Colonic mucosa (tissue), 4 donors: ENCODE measurements at places on chromosomes 5 and 9.

- no peak for DNase-seq
These were observed 15.0 kb downstream of the DCANP1 start for GRCh38 chr5:135432113-135432512.

- no peak for DNase-seq
These were observed 45.6 kb downstream of the AOPEP start for GRCh38 chr9:94772144-94772543.

DNA sequence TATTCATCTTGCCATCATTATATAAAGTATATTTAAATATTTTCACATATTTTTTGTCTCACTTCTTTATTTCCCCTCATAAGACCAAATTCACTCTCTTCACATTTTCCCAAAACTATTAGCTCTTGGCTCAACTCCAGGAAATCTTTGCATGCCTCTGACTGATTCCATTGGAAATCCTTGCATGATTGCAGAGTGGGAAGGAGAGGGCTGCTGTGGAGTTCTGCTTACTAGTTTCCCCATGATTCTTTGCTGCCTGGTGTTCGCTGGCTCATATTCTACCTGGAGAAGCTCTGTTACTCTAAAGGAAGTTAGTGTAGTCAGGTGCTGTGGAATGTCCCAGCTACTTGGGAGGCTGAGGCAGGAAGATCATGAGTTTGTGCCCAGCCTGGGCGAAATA, 41.9 kb downstream of the LIX1 start:
- DNase-seq: no peak

- DNase-seq: no peak
These were observed 33.6 kb downstream of the CSNK1A1 start for GRCh38 chr5:149517461-149518122.

DNA sequence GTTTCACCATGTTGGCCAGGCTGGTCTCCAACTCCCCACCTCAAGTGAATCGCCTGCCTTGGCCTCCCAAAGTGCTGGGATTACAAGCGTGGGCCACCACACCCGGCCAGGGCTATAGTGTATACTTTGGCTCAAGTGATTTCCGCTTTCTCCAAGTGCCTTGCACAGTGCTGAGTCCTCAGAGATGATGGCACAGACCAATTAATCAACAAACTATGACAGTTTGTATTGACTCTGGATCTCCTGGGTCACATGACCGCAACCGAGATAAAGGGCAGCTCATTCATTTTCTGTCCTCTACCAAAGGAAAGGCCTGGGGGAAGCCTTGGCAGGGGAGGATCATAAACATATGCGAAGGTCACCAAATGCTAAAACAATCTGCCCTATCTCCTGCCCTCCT, 11.4 kb upstream of the LARP1 start:
- DNase-seq: no peak

GRCh38 chr9:135902655-135903357, 4.5 kb downstream of the CAMSAP1 start:
- DNase-seq: no peak

DNA sequence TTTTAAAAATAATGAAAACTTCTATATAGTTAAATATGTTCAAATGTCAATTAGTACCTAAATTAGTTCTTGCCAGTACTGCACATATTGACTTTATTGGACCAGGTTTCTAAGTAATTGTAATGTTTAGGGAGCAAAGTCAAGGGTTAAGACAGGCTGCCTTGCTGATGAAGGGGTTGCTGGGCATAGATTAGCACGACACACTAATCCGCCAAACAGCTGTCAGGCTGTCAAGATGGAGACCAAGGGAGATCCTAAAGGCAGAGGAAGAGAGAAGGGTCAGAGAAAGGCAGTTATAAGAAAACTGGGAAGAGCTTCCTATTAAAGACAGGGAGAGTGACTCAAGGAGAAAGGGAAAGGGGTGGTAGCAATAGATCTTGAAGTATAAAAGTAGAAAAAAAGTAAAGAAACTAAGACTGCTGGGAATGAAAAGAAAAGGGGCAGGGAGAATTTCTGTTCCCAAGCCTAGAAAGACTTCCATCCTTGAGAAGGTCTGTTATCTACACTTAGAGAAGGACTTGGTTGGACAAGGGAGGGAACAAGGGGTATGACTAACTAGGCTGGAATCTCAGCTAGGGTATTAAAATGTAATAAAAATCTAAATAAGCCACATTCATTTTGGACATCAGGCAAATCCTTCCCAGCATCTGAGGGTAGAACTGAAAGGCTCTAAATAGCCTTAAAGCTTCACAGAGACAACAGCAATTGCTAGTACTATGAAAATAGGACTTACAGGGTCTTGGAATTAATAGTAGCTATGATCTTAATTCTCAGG, 188.7 kb downstream of the FBXL17 start:
- DNase-seq: no peak

DNA sequence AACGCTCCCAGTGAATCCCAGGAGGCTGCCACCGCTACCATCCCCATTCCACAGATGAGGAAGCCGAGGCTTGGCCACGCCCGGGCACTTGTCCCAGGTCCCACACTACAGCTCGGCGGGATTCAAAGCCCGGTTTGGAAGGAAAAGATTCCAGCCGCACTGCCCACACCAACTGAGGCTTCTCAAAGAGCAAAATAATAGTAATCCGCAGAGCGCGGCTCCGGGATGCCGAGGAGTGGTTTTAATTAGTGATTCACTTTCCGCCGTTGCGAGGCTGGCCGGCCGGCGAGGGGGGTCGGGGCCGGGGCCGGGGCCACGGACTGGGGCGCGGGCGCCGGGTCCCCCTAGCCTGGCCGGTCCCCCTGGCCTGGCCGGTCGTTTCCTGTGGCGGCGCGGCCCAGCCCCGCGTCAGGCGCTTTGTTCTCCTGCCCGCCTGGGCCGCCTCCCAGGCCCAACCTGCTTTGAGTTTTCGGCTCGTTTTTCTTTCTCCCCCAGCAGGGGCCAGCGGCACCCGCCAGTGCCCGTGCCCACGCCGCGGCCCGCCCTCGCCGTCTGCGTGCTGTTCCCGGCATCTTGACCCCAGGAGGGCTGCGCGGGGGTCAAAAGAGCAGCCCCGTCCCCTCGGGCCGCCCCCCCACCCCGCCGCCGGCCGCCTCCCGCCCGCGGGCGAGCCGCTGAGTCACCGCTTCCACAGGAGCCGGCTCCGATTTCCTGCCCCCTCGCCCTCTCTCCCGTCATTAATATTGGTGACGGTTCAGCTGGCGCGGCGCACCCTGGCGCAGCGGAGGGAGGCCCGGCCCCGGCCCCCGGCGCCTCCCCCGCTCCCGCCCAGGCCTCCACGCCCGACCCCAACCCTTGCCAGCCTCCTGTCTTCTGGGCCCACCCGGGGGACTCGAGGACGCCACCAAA, 31.2 kb downstream of the FGF18 start:
- peak; percentile 33 for DNase-seq

DNA sequence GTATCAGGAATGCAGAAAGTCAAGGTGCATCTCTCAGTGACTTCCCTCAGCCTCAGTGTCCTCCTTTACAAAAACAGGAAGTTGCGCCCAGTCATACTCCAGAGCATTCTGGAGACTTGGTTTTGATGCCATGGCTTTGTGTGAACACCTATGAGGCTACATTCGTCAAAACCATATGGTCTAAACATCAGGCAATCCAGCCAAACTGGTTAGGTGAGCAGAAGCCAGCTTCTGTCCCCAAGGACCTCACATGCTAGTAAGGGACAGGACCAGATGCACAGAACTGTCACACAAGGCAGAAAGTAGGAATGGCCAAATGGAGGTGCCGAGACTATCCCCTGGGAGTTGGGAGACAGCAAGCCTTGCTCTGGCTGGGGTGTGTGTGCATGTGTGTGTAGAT, 217.2 kb downstream of the MELK start:
- no peak for DNase-seq

- DNase-seq: no peak
These were observed 11.4 kb upstream of the BASP1 start for GRCh38 chr5:17206021-17206420.

GRCh38 chr5:149320791-149321330, 24.4 kb upstream of the GRPEL2 start:
- DNase-seq: peak; percentile 96

- DNase-seq: no peak
These were observed 128.0 kb upstream of the EPB41L4A start for GRCh38 chr5:112546946-112547592.

DNA sequence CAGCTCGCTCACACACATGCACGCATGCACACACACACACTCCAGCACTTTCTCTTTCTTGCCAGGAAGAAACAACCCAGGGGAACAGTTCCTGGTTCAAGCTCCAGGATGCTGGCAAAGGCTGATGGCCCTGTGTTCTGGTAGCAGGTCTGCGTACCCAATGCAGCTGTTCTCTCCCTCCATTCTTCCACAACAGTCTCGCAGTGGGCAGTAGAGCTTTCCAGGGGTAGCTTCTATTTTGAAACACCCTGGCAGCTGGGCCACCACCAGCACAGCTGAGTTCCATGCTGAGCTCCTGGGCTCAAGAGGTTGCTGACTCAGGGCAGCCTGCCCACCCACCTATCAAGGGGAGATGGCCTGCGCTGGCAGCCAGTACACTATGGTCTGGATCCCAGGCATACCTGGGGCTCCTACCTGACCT, 4.7 kb downstream of the VDAC1 start:
- no peak for DNase-seq

GRCh38 chr9:114096866-114097612, 2.1 kb downstream of the KIF12 start:
- no peak for DNase-seq

DNA sequence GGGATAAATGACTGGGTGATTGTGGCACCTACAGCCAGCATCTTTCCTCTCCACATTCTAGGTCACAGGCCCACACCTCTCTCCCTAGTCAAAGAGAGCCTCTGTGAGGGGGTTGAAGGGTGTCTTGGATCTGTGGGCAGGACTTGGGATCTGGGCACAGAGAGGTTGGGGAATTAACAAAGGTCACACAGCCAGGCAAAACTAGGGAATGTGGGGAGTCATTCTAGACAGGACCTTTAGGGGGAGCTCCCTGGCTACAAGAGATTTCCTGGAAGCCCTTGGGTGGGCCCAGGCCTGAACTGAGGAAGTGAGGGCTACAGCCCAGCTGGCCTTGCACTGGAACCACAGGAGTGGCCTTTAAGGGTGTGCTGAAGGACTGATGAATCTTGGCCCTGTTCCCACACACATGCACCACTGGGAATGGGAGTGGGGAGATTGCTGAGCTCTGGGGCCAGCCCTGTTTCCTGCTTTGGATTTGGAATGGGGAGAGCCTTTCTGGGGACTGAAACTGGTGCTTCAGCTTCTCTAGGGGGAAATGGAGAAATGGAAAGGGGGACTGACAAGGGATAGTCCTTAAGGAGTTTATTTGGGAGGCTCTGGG, 12.4 kb upstream of the CXXC5 start:
- DNase-seq: peak; percentile 91

DNA sequence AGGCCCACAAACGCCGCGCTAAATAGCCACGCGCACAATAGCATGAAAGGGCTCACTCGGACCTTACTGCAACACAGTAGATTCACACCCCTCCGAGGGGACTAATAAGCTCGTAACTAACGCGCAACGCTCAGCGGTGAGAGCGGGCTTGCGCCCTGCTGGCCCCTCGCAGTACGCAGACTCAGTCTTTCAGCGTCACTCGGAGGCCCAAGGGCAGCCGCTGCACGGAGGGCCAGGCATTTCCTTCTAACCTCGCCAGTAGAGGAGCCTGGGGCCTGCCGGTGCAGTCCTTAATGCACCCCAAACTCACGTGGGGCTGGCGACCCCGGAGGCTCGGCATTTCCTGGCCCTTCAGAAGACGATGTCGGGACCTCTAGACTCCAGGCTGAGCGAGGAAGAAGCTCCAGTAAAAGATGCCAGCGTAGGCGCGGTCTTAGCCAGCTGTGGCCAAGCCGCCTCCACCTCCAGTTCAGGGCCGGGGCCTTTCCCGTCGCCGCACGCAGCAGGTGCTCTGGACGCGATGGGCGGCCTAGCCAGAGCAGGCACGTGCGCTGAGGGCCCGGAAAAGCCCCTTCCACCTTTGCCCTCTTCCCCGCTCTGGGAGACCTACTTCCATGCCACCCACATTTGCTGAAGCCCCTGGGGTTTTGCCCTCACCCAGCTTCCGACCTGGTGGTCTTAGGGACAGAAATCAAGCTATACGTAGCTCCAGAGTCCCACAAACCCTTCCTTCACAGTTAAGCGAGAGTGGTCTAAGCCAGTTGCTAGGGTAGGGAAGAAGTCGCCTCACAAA, 38.3 kb upstream of the TIFAB start:
- DNase-seq: no peak
